ENCODE measurements at places on chromosomes 16 and 17.

GRCh38 chr16:818592-818991 lies 18.1 kb upstream of the GNG13 start:
- DNase-seq: no peak

GRCh38 chr16:88925540-88925887 lies 51.5 kb downstream of the CBFA2T3 start:
- DNase-seq: no peak

DNA sequence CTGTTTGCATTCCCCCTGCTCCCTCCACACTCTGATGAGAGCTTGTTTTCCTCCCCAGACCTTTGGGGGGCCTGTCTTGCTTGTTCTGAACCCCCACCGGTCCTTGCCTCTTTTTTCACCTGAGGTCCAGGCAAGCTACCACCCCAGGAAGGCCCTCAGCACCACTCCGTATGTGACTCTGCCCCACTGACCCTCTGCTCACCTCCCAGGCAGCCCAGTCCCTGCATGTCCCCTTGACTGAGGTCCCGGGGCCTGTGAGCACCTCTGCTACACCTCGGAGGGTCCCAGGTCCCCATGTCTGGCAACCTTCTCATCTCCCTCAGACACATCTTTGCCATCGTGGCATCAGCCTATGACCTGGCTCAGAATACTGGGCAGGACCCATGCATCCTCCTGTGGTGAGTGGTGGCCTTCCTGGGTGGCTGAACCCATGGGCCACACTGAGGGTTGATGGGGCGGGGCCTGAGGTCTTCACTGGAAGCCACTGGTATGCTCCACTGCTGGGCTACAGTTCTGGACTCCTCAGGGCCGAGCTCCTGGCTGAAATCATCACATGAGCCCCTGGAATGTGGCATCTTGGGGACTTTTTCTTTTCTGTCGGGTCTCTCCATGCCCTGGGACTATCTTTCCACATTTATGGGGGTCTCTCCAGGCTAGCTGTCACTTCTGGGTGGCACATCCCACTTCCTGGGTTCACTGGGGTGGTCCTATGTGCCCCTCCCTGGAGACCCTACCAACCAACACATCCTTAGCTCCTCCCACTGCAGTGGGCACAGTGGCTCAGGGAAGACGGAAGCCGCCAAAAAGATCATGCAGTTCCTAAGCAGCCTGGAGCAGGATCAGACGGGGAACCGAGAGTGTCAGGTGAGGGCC lies 3.5 kb downstream of the MYO15B start:
- no peak for DNase-seq

DNA sequence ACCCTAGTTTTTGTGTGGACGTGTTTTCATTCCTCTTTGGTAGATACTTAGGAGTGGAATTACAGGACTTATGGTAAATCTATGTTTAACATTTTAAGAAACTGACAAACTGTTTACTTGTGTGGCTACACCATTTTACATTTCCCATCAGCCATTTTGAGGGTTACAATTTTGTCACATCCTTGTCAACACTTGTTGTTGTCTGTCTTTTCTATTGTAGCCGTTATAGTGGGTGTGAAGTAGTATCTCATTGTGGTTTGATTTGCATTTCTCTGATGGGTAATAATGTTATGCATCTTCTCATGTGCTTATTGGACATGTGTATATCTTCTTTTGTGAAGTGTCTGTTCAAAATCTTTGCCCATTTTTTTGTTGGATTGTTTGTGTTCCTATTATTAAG lies 4.5 kb downstream of the FTO start:
- DNase-seq: no peak

Data from activated CD4-positive, alpha-beta T cell treated with anti-CD3 and anti-CD28 coated beads, Interleukin-2, amount 50 U/mL, for 4 hours (primary cell).